Hepatocyte (in vitro differentiated cells): ENCODE measurements at places on chromosomes 5 and 9.

DNA sequence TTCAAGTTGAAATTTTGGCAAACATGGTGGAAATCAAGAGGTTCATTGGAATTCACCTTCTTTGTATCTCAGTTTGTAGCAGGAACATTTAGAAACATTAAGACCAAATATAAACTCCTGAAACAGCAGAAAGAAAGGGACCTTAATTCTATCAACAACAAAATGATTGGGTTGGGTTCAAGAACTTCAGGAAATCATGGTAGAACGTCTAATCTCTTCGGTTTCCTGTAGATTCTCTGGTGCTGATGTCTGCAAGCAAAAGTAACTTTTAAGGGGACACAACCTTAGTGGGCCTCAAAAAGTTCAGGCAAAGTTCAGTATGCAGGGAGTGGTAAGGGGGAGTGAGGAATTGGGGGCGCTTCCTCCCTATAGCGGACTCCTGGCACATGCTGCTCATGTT, 3.4 kb downstream of the IL33 start:
- no peak for DNase-seq

DNA sequence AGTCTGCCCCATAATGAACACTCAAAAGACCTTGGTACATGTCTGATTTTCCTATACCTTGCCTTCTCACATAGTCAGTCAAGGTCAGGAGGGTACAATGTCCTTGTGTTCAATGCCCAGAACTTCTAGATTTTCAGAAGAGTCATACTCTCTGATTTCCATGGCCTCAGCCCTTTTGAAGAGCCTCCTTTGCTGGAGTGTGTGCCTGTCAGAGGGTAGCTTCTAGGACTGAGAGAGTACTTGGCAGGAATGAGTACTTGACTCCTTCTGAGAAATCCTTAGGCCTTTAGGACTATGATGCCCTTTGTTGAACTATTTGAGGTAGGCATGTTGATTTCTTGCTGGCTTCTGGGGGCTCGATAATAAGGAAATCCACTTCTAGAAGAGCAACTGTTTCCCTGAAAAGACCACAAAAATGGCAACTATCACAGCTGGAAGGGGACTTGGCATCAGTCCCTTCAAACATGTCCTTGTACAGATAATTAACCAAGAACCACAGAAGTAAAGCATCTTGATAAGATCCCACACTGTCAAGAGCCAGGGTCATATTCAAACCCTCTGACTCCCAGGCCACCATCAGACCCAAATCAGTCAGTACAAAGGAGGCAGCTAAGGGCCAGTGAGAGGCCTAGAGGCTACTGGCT, 10.6 kb upstream of the MEGF9 start:
- DNase-seq = no peak

DNA sequence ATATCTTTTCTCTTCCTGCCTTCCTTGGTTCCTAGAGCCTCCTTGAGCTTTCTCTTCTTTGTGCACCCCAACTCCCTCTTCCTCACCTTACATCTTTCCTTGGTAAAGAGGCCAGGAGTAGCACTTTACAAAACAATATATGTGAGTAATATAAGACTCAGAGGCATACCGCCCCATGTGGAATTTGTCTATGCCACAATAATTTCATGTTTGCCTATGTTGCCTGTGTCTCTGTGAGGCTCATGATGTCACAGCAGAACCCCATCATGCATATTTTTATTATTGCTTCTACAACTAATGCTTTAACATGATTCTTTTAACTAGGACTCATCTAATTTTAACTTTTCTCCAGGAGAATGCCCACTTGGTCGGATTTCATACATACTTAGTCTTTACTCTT, 15.0 kb upstream of the LVRN start:
- no peak for DNase-seq

- no peak for DNase-seq
These were observed 74.4 kb downstream of the ATG10 start for GRCh38 chr5:82046276-82046647.

DNA sequence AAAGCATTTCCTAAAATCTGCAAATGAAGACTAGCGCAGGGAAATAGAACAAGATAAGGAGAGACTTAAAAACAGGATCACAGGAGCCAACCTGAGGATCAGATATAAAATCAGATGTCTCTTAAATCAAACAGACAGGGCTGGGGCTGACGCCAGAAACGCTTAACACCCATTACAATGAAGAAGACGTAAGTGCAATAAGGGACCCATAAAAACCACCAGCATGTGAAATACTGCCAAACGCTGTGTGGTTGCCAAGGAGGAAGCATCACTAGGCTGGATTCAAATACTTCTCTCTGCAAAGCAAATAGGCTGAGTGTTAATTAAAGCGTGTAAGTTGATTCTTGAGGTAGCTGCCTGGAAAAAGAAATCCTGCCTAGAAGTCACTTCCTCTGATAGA, 74.4 kb upstream of the ATP10B start:
- DNase-seq = no peak

DNA sequence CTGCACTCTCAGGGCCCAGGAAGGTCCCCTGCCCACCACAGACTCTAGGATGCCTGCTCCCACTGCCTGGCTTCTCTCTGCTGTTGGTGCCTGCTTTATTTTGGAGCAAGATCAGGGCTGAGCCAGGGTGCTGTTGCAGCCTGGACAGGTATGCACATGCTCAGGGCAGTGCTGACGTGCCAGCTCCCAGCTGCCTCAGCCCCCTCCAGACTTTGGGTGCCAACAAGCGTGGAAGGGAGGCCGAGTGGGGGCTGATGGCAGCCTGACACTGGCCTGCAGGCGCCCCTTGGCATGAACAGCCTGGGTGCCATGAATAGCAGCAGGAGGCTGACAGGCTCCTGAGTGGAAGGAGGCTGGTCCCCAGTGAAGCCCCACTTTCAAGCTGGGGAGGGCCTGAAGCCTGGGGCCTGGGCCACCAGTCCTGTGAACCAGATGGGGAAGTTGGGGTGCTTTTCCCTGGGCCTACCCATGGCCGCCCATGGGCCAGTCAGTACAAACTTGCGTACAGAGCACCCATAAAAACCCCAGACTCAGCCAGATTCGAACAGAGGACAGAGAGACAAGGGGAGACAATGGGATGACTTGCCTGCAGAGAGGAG, 6.8 kb downstream of the AMBP start:
- no peak for DNase-seq

- no peak for DNase-seq
These were observed 8.1 kb upstream of the ROR2 start for GRCh38 chr9:91958174-91958573.

GRCh38 chr5:22560147-22560546, 293.0 kb downstream of the CDH12 start:
- peak; percentile 25 for DNase-seq

DNA sequence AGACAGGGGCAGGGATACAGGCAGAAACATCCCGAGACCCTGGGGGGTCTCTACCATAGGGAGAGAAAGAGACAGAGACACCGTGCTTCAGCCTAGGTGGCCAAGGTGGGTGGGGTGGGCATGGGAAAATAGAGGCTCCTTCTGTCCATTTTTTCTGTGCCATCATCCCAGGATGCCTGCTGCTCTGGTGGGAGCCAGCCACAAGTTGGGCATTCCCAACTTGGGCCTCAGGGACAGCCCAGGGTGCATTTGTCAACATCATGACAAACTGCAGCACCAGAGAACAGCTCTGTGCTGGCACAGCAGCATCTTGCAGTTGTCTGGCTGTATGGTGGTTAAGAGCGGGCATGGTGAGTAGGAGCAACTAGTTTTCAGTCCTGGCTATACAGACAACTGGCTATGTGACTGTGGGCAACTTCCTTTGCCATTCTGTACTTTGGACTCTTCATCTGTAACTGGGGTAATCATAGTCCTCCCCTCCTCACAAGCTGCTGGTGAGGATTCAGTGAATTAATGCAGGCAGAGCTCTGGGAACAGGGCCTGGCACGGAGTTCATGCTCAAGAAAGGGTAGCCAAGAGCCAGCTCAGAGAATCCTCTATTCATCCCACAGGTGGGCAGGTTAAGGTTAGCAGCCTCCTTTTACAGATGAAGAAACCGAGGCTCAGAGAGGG, 100.4 kb downstream of the RGS3 start:
- DNase-seq = no peak

GRCh38 chr9:79408200-79408599, 163.6 kb upstream of the TLE4 start:
- DNase-seq = no peak

- no peak for DNase-seq
These were observed 128.0 kb downstream of the SYK start for GRCh38 chr9:90929626-90930025.

DNA sequence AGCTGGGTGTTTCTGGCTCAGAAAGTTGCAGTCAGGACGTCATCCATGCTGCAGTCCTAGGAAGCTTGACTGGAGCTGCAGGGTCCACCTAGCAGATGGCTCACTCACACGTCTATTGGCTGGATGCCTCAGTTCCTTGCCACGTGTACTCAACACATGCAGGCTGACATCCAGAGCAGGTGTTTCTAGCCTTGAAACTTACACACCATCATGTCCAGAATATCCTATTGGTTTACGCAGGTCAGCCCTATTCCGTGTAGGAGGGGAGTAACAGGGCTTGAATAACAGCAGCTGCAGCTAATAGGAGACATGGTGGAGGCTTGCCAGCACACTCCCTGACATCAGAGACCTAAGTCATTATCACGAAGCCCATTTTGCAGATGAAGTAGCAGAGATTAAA, 473.5 kb downstream of the ACTL7B start:
- DNase-seq = no peak

- DNase-seq = no peak
These were observed 499.6 kb upstream of the MPDZ start for GRCh38 chr9:13779106-13779505.

DNA sequence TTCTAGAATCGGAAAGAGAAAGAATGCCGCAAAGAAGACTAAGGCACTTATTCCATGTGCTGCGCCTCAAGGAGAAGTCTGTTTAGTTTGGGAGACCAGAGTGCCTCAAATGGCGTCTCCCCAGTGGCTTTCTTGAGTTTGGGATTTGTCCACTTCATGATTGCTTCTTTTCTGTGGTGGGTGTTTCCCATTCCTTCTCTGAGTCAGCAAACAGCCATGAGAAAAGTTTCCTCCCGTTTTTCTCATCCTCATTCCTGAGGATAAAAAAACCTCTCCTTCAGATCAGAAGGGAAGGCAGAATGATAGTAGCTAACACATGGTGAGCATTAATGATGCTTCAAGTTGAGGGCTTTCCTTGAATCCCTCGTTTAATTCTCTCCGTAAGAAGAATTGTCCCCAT, 275.9 kb upstream of the WWC1 start:
- no peak for DNase-seq
